HCT116 (cell line): ENCODE measurements at places on chromosomes 3 and 15.
A peak's percentile ranks its signal among the peaks of the same experiment; 100 is the strongest.

- DNase-seq = no peak
These were observed 492.5 kb upstream of the CFAP20DC start for GRCh38 chr3:59542276-59542675.

GRCh38 chr15:23472678-23473077 lies 25.6 kb upstream of the GOLGA6L2 start:
- DNase-seq = no peak

GRCh38 chr3:88312256-88312655 lies 162.5 kb downstream of the C3orf38 start:
- DNase-seq = no peak

GRCh38 chr3:155846119-155846518 lies 8.1 kb downstream of the SLC33A1 start:
- DNase-seq = no peak

GRCh38 chr15:32880642-32881041 lies 162.8 kb downstream of the GREM1 start:
- DNase-seq = no peak

GRCh38 chr15:40594429-40594836 lies 384 bp downstream of the KNL1 start:
- DNase-seq = peak; percentile 26

- DNase-seq = no peak
These were observed 3.3 kb downstream of the CHRD start for GRCh38 chr3:184383033-184383740.

GRCh38 chr3:127978636-127979035 lies 63.6 kb downstream of the KBTBD12 start:
- DNase-seq = no peak

- DNase-seq = no peak
These were observed 43.0 kb upstream of the CACNA2D3 start for GRCh38 chr3:54079314-54079713.
